Lower leg skin (tissue), 4 donors: ENCODE measurements at places on chromosomes 6 and 20. TPM values are rescaled to one million over a fixed set of nuclear protein-coding genes. Genes with fewer than 3 reads are reported as not detected.
A peak's percentile ranks its signal among the peaks of the same experiment; 100 is the strongest.

DNA sequence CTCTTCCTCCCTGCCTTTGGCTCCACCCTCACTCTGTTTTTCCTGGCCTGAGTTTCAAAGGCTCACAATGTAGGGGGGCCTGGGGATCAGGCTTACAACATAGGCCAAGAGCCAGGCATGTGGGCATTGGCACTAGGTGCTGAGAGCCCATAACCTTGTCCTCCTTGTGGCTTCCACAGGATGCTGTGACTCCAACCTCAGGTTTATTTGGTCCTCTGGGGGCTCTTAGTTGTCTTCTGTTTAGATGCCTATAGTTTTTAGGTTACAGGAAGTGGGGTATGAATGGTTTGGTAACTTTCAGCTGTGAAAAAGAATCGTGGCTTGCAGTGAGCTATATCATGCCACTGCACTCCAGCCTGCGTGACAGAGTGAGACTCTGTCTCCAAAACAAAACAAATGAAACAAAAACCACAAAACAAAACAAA lies 25.6 kb downstream of the MMP24 start:
- no peak for DNase-seq

The KCNK15 gene
- total RNA-seq = 2.0 TPM

The SLC32A1 gene
- not detected for total RNA-seq

The ASXL1 gene
- 30.3 TPM for total RNA-seq

DNA sequence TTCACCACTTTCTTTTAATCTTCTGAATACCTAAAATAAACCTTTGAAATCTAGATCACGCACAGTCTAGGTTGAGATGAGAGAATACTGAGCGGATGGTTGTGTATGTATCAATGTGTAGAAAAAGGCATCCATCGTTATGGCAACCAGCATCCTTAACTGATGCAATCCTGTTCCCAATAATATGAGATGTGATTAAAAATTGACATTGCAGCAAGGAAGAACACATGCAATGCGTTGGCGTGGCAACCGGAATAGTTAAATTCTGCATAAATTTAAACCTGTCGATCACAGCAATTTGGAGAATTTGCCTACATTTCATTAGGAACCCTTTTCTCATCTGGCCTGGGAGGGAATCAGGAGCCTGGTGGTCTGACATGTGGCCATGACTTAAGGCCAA lies 1.3 kb upstream of the L3MBTL1 start:
- DNase-seq = no peak

DNA sequence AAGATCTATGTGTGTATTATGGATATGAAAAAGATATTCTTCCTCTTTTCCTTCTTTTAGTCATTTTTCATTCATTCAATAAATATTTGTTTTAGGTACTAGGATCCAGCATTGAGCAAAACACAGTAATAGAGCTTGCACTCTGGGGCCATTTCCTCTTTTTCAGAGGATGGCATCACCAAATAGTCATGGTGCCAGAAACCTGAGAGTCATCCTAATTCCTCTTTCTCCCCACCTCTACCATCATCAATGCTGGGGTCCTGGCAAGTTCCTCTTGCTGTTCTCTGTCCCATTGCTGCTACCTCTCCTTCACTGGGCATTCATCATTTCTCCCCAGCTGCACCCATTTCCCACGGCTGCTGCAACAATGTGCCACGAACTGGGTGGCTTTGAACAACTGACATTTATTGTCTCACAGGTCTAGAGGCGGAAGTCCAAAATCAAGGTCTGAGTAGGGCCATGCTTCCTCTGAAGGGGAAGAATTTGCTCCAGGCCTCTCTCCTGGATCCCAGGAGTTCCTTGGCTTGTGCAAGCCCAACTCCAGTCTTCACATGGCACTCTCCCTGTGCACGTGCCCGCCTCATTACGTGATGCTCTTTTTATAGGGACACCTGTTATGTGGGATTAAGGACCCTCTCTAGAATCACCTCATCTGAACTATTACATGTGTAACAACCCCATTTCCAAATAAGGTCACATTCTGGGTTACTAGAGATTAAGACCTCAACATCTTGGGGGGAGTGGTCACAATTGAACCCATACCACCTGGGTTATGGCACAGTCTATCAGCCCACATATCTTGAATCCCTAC lies 9.5 kb upstream of the IGF2R start:
- DNase-seq = no peak

DNA sequence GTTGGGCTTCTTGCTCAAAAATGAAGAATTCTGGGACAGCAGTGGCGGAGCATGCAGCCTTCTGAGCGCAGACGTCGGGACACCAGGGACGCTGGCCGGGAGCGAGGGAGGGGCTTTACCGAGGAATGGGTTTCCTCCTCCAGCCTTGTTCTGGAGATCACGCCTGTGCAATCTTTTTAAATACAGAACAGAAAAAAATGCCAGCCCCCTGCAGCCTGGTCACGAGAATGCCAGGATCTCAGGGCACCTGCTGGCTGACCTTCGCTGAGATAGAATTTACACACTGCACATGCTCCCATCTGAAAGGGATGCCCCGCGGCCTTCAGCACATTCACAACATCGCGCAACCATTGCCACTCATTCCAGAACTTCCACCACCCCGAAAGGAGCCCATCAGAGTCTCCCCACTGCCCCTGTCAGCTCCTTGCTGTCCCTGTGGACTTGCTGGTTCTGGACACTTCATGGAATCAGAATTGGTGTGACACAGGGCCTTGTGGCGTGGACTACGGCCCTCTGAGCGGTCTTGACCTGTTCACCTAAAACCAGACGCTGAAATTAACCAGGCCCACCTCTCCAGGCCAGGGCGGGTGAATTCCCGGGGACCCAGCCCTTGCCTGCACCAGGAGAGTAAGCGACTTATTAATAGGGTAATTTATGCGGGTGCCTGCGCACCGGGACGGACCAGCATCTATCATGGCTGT lies 20.6 kb upstream of the BHLHE23 start:
- DNase-seq = no peak

The AFG1L gene
- total RNA-seq = 2.1 TPM

DNA sequence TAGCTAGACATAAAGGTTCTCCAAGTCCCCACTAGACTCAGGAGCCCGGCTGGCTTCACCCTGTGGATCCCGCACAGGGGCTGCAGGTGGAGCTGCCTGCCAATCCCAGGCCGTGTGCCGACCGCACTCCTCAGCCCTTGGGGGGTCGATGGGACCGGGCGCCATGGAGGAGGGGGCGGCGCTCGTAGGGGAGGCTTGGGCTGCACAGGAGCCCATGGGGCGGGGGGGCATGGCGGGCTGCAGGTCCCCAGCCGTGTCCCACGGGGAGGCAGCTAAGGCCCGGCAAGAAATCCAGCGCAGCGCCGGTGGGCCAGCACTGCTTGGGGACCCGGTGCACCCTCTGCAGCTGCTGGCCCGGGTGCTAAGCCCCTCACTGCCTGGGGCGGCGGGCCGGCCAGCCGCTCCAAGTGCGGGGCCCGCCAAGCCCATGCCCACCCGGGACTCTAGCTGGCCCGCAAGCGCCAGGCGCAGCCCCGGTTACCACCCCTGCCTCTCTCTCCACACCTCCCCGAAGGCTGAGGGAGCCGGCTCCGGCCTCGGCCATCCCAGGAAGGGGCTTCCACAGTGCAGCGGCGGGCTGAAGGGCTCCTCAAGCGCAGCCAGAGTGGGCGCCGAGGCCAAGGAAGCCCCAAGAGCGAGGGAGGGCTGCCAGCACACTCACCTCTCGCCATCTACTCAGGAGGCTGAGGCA lies 26.5 kb upstream of the ID1 start:
- DNase-seq = no peak

The EDEM2 gene
- 8.8 TPM for total RNA-seq

- DNase-seq = no peak
Measured at GRCh38 chr20:35878113-35878625, 76.1 kb downstream of the SCAND1 start.

DNA sequence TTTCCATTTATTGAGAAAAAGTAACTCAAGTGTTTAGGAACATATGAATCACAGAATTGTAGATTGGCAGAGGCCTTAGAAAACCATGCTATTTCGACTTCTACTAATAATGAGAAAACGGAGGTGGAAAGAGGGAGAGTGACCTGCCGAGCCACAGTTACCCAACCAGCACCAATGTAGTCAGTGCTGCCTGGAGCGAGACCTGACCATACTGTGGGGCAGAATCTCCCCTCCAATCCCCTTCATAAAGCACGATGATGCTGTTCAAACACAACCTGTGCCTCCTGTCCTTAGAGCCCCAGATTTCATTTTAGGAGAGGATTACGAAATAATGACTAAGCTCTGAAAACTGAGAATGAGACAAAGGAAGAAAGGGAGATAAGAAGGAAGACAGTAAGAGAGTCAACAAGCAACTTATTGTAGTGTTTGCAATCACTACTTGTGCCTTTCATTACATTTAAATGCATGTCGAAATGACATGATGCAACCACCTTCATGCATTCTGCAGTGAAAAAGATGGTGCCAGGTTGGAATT lies 70.6 kb downstream of the ATXN1 start:
- DNase-seq = no peak

GRCh38 chr20:19440660-19441527 lies 228.5 kb downstream of the SLC24A3 start:
- no peak for DNase-seq

GRCh38 chr6:7868926-7869325 lies 41.7 kb downstream of the TXNDC5 start:
- no peak for DNase-seq

The OPRM1 gene
- not detected for total RNA-seq

DNA sequence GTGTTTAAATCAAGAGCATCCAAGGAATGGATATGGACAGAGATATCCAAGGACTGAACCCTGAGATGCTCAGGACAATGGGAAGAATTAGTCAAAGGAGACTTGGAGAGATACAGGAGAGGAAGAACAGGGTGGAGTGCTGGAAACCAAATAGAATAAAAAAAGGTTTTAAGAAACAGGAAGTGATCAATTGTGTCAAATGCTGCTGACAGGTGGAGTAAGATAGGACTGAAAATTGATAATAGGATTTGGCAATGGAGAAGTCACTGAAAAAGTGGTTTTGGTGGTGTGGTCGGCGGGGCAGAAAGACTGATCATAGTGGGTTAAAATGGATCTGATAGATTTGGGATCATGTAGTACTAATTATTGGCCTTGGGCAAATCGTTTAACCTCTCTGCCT lies 37.9 kb upstream of the PNRC1 start:
- DNase-seq = no peak

The RSPO4 gene
- total RNA-seq = 0.13 TPM

- no peak for DNase-seq
Measured at GRCh38 chr20:48749437-48749836, 78.4 kb downstream of the PREX1 start.

DNA sequence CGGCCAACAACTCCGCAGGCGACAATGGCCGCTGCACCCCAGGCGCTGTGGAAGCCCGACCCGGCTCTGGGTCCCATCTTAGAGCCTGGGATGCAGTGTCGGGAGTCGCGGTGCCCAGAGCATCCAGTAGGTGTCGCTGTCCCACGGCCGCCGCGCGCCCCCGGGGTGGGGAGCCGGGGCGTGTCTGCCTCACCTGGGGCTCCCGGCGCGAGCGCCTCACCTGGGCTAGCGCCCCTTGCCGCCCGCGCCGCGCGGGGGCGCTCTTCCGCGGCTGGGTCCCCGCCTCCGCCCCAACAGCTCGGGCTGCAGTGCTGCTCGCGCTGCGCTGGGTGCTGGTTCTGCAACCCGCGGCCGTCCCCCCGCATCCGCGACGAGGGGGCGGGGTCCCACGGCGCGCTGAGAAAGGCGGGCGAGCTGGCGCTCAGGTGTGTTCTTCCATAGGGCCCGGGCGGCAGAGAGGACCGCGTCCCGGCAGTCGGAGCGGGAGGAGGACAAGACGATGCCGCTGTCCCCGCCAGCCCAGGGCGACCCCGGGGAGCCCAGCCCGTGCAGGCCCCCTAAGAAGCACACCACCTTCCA lies at the start of gene CRYBG1:
CRYBG1 (plus strand) TSS at position 308 of the 579 bp plus-strand sequence; CDS start at position 500, 192 bp downstream.
- peak; percentile 46 for DNase-seq

- no peak for DNase-seq
Measured at GRCh38 chr6:36769676-36770499, 69.4 kb downstream of the CPNE5 start.

DNA sequence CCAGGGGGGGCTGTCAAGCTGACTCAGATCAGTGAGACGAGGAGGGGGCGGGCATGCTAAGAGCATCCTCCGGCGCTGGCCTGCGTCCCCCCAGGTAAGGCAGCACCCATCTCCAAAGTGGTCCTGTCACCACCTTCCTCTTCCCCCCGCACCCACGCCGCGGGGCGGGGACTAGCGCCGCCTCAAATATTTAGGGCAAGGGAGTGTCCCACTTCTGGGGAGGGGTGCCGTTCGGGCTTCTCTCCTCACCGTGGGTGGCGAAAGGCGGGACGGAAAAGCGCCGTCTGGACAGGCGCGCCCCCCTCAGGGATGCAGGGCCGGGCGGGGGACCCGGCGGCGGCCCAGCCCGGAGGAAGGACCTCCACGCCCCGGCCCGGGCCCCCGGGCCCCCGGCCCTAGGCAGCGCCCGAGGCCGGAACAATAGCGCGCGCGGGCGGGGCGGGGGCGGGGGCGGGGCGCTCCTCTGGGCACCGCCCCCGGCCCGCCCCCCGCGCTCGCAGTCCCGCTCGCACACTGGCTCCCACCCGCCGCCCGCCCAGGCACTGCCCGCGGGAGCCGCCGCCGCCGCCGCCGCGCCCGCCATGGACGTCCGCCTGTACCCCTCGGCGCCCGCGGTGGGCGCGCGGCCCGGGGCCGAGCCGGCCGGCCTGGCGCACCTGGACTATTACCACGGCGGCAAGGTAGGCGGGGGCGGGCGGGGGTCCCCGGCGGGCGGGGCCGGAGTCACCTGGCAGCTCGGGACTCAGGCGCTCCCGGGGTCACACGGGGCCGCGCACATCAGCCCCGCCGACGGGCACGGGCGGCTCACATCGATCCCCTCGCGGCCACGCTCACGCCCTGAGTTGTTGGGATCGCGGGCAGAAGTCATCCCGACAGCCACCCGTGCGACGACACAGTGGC lies at the start of gene TOX2:
TOX2 (plus strand) TSS at position 542 of the 900 bp plus-strand sequence; CDS start at position 582, 40 bp downstream.
- peak; percentile 80 for DNase-seq

The VWA7 gene
- 1.6 TPM for total RNA-seq

GRCh38 chr20:63733117-63733516 lies 3.3 kb upstream of the LIME1 start:
- DNase-seq = no peak

DNA sequence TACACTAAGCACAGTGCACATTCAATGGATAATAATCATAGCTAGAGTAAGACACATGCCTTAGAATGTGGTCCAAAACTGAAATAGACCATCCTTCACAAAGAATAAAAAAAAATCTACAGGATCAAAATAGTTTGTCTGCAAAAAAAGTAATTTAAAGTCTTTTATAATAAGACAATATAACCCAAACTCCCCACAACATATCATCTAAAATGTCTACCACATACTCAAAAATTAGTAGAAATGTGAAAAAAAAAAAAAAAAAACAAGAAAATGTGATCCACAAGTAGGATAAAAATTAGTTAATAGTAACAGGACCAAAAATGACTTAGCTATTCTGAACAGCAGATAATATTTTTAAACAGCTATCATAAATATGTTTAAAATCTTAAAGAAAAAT lies 557.2 kb upstream of the ARID1B start:
- DNase-seq = no peak

- no peak for DNase-seq
Measured at GRCh38 chr6:46175446-46175845, 4.7 kb upstream of the ENPP5 start.

DNA sequence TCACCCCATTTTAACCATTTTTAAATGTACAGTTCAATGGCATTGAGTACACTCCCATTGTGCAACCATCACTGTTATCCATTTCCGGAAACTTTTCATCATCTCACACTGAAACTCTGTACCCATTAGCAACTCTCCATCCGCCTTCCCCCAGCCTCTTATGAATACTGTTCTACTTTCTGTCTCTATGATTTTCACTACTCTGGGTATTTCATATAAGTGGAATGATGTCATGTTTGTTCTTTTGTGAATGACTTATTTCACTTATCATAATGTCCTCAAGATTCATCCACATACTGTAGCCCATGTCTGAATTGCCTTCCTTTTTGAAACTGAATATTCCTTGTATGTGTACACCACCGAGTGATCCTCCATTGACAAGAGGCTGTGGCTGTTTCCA lies 92.9 kb upstream of the TOX2 start:
- DNase-seq = no peak
